Activated T-helper 1 cell treated with anti-CD3 and anti-CD28 coated beads, Interleukin-12 subunit alpha, Interleukin-12 subunit beta, Interleukin-2, Interleukin-4 antibody, amounts not matched to agents 30 ng/mL and 10 ng/mL and 1 ng/mL, durations not matched to agents 14 hours and 24 hours and 36 hours (primary cell): ENCODE measurements at places on chromosomes 3 and 15.

DNA sequence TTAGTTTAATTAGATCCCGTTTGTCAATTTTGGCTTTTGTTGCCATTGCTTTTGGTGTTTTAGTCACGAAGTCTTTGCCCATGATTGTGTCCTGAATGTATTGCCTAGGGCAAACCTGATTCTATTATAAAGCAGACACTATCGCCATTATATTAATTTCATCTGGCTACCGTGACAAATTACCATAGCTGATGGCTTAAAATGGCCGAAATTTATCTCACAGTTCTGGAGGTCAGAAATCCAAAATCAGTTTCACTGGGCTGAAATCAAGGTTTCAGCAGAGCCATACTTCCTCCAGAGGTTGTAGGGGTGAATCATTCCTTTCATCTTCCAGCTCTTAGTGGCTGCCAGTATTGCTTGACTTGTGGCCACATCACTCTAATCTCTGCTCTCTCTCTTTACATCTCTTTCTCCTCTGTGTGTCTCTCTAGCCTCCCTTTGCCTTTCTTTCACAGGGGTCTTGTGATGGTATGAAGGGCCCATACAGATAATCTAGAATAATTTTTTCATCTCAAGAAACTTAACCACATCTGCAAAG, 31.7 kb upstream of the FRMD4B start:
- no peak for DNase-seq
- H3K4me3 ChIP-seq, result no peak overlapping the region
- no peak overlapping the region for H3K27ac ChIP-seq
- no peaks in the 10 kb centered on the region for H3K4me1 ChIP-seq

- H3K4me1 ChIP-seq, result peaks cover 74% of the 10 kb centered on the region
- no peak for DNase-seq
- H3K4me3 ChIP-seq, result peak overlapping the region; percentile 21
- H3K27me3 ChIP-seq, result no peaks in the 10 kb centered on the region
- no peak overlapping the region for H3K27ac ChIP-seq
Measured at GRCh38 chr3:11619946-11620652, 23.6 kb downstream of the VGLL4 start.

GRCh38 chr15:60476713-60477112, 2.2 kb downstream of the ICE2 start:
- H3K27ac ChIP-seq, result no peak overlapping the region
- peaks cover 23% of the 10 kb centered on the region for H3K36me3 ChIP-seq
- peaks cover 57% of the 10 kb centered on the region for H3K4me1 ChIP-seq
- no peak for DNase-seq

DNA sequence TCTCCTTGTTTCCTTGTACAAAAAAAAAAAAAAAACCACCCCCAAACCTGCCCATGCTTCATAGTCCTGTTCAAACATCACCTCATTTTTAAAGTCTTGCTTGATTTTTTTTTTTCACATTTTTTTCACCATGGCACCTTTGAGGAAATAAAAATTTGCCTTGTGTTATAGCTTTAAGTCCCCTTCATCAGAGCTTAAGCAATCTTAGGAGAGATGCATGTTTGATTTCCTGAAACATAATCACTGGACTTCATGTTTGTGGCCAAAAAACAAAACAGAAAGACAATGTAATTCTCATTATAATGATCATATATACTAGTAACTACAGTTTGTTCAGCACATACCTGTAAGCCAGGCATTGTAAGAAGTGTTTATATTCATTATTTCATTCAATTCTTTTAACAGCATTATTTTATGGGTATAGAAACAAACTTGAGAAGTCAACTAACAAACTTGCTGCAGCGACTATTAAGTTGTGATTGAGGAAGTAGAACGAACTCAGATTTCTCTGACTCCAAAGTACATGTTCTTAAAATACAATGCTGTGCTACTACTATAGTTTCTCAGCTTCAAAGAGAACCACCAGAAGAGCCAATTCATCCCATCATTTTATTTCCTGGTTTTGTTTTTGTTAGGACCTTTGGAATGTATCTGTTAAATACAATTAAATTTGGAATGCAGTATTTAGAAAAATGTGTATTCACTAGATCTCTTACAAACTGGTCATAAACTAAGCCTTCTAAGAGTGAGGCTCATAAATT, 203.8 kb downstream of the TCF12 start:
- no peaks in the 10 kb centered on the region for H3K27me3 ChIP-seq
- no peak overlapping the region for H3K4me3 ChIP-seq
- DNase-seq, result no peak
- peaks cover 25% of the 10 kb centered on the region for H3K36me3 ChIP-seq
- no peak overlapping the region for H3K27ac ChIP-seq

DNA sequence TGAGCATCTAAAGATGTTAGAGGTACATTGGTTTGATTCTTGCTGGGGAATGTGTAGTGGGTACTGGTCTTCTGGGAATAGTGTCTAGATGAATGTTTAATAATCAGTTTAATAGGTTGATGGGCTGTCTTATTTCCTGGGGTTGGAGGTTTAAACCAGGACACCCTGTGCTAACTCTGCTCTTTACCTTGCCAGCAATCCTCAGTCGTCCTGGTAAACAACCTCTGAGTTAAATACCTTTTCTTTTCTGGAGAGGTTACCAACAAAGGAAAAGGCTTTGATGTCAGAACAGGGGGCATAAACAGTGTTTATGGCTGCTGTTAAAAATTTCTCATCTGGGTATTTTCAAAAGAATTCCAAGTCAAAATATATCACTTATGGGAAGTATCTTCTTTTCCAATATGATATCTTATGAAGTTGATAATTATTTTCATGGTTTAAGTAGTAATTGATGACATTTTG, 23.5 kb downstream of the MITF start:
- H3K36me3 ChIP-seq, result no peaks in the 10 kb centered on the region
- H3K27ac ChIP-seq, result no peak overlapping the region
- no peak overlapping the region for H3K4me3 ChIP-seq

- DNase-seq, result no peak
- H3K27me3 ChIP-seq, result no peaks in the 10 kb centered on the region
- no peak overlapping the region for H3K4me3 ChIP-seq
- H3K36me3 ChIP-seq, result no peaks in the 10 kb centered on the region
- no peak overlapping the region for H3K27ac ChIP-seq
Measured at GRCh38 chr3:414063-414462, 217.5 kb downstream of the CHL1 start.

- no peaks in the 10 kb centered on the region for H3K4me1 ChIP-seq
- no peak overlapping the region for H3K4me3 ChIP-seq
- no peaks in the 10 kb centered on the region for H3K36me3 ChIP-seq
- no peak overlapping the region for H3K27ac ChIP-seq
Measured at GRCh38 chr15:54504695-54505094, 526.5 kb downstream of the UNC13C start.

DNA sequence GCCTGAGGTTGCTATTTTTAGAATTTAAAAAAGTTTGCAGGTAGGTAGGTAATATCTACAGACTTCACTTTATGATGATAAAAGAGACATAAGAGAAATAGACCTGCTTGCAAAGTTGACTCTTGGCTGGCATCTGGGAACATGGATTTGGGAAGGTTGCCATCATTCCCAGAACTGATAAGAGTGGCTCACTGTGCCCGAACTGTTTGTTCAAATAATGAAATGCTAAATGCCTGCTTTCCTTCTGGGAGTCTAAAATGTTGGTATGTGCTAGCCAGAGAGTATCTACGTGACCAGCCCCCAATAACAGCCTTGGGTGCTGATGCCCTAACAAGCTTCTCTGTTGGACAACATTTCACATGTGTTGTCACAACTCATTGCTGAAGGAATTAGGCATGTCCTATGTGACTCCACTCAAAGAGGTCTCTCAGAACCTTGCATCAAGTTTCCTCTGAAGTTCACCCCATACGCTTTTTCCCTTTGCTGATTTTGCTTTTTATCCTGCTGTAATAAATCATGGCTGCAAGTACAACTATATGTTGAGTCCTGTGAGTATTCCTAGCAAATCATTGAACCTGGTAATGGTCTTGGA, 95.5 kb downstream of the FHIT start:
- H3K27me3 ChIP-seq, result no peaks in the 10 kb centered on the region
- H3K4me3 ChIP-seq, result no peak overlapping the region
- DNase-seq, result no peak

GRCh38 chr3:40574661-40575060, 49.9 kb downstream of the ZNF621 start:
- H3K36me3 ChIP-seq, result no peaks in the 10 kb centered on the region
- DNase-seq, result no peak
- no peak overlapping the region for H3K4me3 ChIP-seq

DNA sequence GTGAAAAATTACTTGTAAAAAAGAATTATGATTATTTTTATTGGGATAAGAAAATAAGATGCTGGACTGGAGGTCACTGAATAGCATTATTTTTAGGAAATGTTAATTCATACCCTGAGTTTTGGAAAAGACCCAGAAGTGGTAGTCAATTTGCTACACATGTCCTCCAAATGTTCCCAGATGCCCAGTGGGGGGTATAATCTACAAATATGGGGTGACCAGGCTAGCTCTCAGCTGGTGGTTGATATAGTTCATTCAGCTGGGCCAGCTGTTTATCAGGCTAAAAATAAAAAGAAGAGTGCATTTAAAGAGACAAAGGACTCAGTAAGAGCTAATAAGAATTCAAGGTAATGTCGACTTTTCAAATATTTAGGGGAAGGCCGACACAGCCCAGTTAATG, 402.0 kb upstream of the GOLIM4 start:
- H3K4me3 ChIP-seq, result no peak overlapping the region
- H3K27me3 ChIP-seq, result no peaks in the 10 kb centered on the region
- H3K36me3 ChIP-seq, result no peaks in the 10 kb centered on the region
- H3K27ac ChIP-seq, result no peak overlapping the region

DNA sequence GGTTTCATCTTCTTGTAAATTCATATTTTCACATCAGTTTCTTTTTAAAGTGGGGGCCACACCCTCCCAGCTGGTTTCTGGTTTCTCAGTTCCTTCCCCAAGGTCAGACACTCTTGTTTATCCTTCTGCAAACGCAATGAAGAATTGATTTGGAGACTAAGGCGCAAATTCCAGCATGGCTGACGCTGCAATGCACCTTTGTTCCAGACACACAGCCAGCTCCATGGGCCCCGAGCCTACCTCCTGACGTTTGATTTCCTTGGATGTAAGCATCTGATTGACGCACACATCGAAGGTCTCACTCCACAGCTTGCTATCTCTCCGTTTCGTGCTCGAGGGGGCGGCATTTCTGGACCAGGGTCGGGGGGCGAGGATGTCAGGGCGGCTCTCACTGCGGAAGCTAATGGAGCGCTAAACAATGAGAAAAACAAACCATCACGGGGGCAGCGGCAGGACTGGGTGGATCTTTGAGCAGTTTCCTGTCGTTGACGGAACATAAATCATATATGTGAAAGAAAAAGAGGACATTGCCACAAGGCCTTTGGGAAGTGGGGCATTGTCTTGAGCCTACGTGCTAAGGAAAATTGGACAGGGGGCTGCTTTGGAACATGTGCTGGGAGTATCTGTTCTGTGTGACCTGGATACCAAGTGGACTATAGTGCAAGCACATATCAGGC, 46.9 kb downstream of the ARHGEF3 start:
- H3K36me3 ChIP-seq, result peaks cover 59% of the 10 kb centered on the region
- peaks cover 78% of the 10 kb centered on the region for H3K4me1 ChIP-seq
- peak overlapping the region; percentile 94 for H3K27ac ChIP-seq
- peak overlapping the region; percentile 87 for H3K4me3 ChIP-seq
- DNase-seq, result peak; percentile 12

DNA sequence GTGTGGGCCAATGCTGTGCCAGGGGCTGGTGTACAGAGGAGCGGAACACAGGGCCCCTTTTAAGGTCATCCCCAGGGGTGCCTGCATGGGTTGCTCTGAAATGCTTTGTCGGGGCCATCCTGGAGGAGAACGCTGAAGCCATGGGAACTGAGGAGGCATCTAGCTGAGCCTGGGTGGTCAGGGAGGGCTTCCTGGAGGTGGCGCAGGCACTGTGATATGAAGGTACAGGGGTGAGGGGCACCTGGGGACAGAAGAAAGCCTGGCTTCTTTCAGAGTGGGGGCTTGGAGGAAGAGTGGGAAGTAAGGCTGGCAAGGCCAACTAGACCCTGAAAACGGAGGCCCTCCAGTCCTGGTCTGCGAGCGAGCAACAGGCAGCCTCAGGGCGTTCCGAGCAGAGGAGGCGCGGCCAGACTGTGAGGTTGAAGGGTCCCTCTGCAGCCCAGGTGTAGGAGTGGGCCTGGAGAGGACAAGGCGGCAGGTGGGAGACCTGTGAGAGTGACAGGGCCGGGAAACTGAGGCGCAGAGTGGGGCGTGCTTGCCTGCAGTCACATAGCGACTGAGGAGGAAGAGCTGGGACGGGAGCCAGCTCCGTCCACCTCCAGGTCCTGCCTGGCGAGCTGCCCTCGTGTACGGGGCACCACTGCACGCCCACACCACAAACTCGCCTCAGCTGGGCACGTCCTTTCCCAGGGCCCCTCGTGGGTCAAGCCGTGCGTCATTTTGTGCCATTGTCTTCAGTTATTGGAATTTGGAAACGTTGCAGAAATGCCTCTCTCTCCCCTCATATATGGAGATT, 4.1 kb downstream of the FBLN2 start:
- no peak for DNase-seq
- no peak overlapping the region for H3K27ac ChIP-seq
- H3K36me3 ChIP-seq, result peaks cover 5% of the 10 kb centered on the region
- peaks cover 33% of the 10 kb centered on the region for H3K27me3 ChIP-seq
- H3K4me1 ChIP-seq, result peaks cover 10% of the 10 kb centered on the region

- H3K27ac ChIP-seq, result no peak overlapping the region
- DNase-seq, result no peak
- H3K27me3 ChIP-seq, result peaks cover 1% of the 10 kb centered on the region
- no peaks in the 10 kb centered on the region for H3K36me3 ChIP-seq
- H3K4me1 ChIP-seq, result no peaks in the 10 kb centered on the region
- H3K4me3 ChIP-seq, result no peak overlapping the region
Measured at GRCh38 chr15:37907136-37907535, 27.3 kb upstream of the TMCO5A start.

GRCh38 chr15:99702895-99703602, 30.2 kb downstream of the LYSMD4 start:
- H3K27ac ChIP-seq, result no peak overlapping the region
- H3K4me1 ChIP-seq, result peaks cover 45% of the 10 kb centered on the region
- H3K4me3 ChIP-seq, result no peak overlapping the region
- H3K27me3 ChIP-seq, result no peaks in the 10 kb centered on the region
- H3K36me3 ChIP-seq, result peaks cover 9% of the 10 kb centered on the region
- no peak for DNase-seq

GRCh38 chr3:24485511-24485910, 9.1 kb downstream of the THRB start:
- no peaks in the 10 kb centered on the region for H3K4me1 ChIP-seq
- peaks cover 4% of the 10 kb centered on the region for H3K27me3 ChIP-seq
- no peak overlapping the region for H3K4me3 ChIP-seq
- no peaks in the 10 kb centered on the region for H3K36me3 ChIP-seq

GRCh38 chr3:139774560-139775302, 97.0 kb upstream of the NMNAT3 start:
- H3K27me3 ChIP-seq, result no peaks in the 10 kb centered on the region
- no peak overlapping the region for H3K4me3 ChIP-seq
- no peak for DNase-seq
- no peaks in the 10 kb centered on the region for H3K36me3 ChIP-seq

- H3K4me1 ChIP-seq, result no peaks in the 10 kb centered on the region
- no peak overlapping the region for H3K27ac ChIP-seq
- DNase-seq, result no peak
- H3K27me3 ChIP-seq, result no peaks in the 10 kb centered on the region
- H3K4me3 ChIP-seq, result no peak overlapping the region
Measured at GRCh38 chr3:193544289-193544688, 10.4 kb downstream of the ATP13A4 start.

- no peak overlapping the region for H3K27ac ChIP-seq
- no peaks in the 10 kb centered on the region for H3K36me3 ChIP-seq
- H3K4me1 ChIP-seq, result peaks cover 13% of the 10 kb centered on the region
- DNase-seq, result peak; percentile 2
Measured at GRCh38 chr3:98733053-98733811, 29.9 kb upstream of the ST3GAL6 start.
